ENCODE measurements at places on chromosomes 3 and 15.

DNA sequence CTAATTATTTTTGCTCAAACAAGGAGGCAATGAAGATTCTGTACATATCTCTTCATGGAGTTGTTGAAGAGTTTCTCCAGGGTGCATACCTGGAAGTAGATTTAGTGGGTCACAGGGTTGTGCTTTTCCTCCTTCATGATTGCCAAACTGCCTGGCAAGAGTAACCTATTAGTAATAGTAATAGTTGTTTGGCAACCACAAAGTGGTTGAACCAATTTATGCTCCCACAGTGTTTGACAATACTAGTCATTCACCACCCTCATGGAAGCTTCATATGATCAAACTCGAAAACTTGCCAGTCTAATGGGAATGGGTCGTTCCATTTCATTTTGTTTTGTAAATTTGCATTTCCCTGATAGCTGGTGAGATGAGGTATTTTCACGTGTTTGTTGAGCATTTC is 57.8 kb downstream of the TLE3 start:
- DNase-seq: no peak

DNA sequence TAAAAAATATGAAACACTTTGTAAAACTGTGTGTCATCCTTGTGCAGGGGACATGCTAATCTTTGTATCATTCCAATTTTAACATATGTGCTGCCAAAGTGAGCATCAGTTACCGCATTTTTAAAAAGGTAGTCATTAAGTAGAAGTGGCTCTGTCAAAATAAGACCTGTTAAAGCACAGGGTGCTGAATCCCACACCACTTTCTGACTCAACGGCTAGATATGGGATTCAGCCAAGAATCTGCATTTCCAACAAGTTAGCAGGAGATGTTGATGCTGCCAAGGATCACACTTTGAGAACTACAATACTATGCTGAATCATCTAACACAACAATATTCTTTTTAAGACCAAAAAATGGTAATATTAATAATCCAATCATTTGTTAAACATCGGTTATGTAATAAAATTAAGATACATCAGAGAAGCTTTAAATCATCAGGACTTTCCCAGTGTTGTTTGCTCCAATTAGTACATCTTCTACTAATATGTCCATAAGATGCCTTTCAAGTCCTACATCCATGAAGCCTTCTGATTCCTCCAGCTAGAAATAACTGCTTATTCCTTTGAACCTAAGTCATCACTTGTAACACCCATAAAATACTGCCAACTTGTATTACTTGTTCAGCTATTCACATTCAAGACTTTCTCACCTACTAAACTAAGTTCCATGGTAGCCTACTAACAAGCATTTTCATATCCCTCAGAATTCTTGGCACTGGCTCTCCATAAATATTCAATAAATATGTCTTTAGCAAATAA is 71.1 kb downstream of the TBL1XR1 start:
- no peak for DNase-seq

DNA sequence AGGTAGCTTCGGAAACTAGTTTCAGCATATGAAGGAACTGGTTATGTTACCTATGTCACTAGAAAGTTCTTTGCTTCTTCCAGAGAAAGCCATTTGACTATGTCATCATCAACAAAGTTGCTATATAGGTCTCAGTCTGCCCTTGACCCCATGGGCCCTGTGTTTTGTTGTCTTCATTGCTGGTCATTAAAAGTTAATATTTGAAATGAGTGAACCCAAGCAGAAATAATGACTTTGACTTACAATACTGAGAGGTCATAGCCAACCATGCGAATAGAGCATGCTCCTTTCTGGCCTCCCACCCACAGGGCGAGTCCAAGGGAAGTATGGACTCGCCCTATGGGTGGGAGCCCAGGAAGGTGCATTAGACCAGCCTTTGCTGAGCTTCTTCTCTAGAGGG is 40.9 kb downstream of the APH1B start:
- no peak for DNase-seq

GRCh38 chr3:49255718-49256511 is 21.1 kb downstream of the C3orf62 start:
- DNase-seq: no peak

DNA sequence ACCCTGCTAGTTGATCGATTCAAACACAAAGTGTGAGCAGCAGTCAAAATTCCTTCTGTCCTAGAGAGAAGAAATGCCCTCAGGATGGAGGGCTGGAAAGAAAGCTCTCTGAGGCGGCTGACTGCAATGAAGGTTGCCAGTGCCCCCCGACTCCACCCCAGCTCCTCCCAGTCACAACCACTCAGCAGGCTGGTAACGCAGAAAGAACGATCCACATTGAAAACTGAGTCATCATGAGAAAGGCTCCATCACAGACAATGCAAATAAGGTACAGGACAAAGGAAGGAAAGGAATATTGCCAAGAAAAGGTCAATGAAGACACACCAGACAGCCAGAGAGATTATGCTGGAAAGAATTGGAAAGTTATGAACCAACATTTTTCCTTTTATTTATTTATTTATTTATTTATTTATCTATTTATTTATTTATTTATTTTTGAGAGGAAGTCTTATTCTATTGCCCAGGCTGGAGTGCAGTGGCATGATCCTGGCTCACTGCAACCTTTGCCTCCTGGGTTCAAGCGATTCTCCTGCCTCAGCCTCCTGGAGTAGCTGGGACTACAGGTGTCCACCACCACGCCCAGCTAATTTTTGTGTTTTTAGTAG is 17.4 kb upstream of the VGLL4 start:
- DNase-seq: no peak

- DNase-seq: no peak
These were observed 216.9 kb downstream of the LRTM1 start for GRCh38 chr3:54710954-54711353.

GRCh38 chr3:56413911-56414310 is 54.4 kb downstream of the ERC2 start:
- DNase-seq: no peak

DNA sequence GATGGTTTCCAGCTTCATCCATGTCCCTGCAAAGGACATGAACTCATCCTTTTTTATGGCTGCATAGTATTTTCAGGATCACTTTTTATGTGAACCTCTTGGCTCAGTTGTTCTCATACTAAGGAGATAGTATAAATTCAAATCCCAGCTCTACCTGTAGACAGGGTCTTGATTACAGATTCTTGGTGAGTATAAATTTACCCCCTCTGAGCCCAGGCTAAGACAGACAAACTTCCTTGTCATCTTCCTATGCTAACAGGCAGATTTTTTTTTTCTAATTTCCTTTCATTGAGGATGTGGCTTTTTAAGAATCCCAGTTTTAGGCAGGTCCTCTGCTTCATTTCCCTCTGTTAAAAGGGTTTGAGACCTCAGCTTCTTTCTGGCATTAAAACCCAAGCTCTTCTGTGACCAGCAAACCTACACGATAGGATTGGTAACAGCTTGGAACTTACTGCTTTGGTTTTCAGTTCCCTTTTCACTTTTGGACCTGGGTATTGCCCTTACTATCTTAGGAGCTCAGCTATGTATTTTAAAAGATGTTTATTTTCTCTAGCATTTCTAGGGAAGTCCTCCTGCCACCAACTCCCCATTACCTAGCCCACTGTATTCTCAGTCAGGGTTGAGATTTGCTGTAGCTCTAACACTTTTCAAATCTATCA is 72.5 kb downstream of the VPS8 start:
- no peak for DNase-seq

DNA sequence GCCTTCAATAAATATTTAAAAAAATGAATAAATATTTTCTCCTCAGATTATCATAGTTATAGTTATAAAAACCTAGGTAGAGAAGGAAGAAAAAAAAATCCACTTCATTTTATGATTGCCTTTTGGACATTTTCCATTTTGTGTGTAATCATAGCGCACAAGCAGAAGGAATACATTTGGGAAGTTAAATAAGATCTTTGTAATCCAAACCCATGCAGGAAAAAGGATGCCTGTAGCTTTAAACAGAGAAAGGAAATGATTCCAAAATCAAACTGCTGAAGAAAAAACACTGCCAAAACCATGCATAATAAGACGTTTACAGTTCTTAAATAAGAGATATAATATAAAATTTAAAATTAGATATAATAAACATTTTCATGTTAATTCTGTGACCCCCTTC is 7.4 kb upstream of the CCDC54 start:
- no peak for DNase-seq

- no peak for DNase-seq
These were observed 27.2 kb upstream of the ADAMTS7 start for GRCh38 chr15:78838489-78838888.

DNA sequence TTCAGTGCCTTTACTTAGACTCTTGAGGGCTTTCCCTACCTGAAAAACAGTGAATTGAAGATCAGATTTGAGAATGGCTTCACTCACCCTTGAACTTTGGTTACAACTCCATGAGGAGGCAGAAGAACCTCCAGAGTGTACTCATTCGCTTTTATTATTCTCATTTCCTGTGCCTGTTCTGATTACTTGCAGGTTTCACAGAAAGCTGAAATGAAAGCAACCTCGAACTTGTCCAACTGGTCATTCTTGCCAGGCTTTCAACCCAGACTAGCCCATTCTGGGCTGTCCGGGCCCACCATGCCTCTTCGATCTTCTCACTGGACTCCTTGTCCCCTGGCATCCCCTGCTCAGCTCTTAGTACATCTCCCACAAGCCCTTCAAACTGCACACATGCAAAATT is 20.2 kb upstream of the THUMPD3 start:
- DNase-seq: no peak

GRCh38 chr3:107629566-107629965 is 106.8 kb downstream of the BBX start:
- DNase-seq: no peak

- no peak for DNase-seq
These were observed 192.1 kb downstream of the RORA start for GRCh38 chr15:61037031-61037430.

DNA sequence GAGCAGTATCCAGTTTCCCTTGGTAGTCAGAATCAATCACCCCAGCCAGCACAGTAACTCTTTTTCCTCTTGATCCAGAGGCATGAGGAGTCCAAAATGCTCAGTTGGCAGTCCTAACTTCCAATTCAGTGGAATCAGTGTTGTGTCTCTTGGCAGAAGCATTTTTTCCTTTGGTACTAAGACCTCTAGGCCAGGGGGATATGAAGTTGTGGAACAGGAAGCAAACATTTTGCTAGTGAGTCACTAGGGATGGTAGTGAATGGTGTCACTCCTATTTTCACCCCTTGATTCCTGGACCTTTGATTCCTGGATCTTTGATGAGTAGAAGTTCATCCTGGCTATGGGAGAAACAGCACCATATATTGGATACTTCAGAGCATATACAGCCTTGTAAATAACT is 70.5 kb upstream of the ALDH1A3 start:
- DNase-seq: no peak
